ENCODE measurements at places on chromosomes 5 and 9. TPM values are rescaled to one million over a fixed set of nuclear protein-coding genes. Genes with fewer than 3 reads are reported as not detected.

BHMT gene
- not detected for total RNA-seq

DNA sequence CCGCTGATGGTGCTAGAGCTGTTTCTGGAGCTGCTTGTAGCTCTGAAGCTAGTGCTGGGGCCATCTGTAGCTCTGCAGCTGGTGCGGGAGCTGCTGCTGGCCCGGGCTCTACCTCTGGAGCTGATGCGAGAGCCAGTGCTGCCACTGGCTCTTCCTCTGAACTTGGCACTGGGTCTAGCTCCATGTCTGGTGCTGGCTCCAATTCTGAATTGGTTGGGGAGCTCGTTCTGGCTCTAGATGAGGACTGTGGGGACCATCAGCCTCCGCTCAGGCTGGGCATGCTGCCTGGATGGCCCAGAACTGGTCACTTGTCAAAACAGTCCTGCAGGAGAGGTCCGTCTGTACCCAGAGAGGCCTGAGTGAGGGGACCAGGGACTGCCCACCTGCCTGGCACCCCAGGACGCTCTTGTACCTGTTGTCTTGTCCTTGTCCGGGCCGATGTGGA is 21.5 kb downstream of the OBP2B start:
- H3K36me3 ChIP-seq, result no peaks in the 10 kb centered on the region
- H3K4me3 ChIP-seq, result no peak overlapping the region
- H3K4me1 ChIP-seq, result peaks cover 11% of the 10 kb centered on the region
- H3K27ac ChIP-seq, result no peak overlapping the region

SLC6A18 gene
- not detected for total RNA-seq

LHX2 gene
- total RNA-seq, result not detected

GRCh38 chr5:77806213-77806843 is 30.2 kb upstream of the TBCA start:
- no peak for DNase-seq
- no peaks in the 10 kb centered on the region for H3K27me3 ChIP-seq
- H3K27ac ChIP-seq, result no peak overlapping the region
- H3K4me1 ChIP-seq, result no peaks in the 10 kb centered on the region
- H3K36me3 ChIP-seq, result no peaks in the 10 kb centered on the region
- no peak overlapping the region for H3K4me3 ChIP-seq

Data from lower lobe of right lung (tissue), 2 donors.